ENCODE measurements at places on chromosomes 11 and 22.
A peak's percentile ranks its signal among the peaks of the same experiment; 100 is the strongest.

DNA sequence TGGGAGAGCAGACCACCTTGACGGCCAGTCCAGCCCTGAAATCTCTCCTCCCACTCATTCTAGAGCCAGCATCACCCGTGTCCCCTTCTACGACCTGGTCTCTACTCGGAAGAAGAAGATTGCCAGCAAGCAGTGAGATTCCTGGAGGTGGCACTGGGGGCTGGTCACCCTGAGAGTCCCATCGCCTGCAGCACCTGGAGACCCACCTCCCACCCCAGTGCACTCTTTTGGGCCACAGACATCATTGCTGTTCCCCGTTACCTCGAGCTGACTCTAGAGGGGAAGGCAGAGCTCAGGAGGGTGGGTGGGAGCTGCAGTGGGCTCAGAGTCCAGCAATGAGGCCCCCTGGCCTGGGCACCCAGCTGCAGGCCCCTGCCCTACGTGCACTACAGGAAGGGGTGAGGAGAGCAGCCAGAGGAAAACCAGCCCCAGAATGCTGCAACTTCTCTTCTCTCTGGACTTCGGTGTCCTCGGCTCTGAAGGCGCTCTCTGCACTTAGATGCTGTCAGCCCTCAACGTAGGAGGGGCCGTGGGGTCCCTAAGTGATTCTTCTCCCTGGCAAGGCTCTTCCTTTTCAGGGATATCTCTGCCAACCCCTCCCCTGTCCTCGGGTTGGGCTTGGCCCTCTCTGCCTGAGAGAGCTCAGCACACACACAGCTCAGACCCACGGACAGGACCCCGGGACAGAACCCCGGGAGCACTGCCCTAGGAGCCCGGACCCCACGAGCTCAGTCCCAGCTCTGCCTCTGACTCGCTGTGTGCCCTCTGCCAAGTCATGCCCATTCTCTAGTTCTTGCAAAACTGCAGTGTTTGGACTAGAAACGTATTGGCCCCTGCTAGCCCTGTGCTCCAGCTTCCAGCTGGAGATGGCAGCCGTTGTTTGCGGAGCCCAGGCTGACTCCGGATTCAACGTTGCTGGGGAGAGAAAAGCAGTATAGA, 31.3 kb downstream of the CYTH4 start:
- no peak for DNase-seq

DNA sequence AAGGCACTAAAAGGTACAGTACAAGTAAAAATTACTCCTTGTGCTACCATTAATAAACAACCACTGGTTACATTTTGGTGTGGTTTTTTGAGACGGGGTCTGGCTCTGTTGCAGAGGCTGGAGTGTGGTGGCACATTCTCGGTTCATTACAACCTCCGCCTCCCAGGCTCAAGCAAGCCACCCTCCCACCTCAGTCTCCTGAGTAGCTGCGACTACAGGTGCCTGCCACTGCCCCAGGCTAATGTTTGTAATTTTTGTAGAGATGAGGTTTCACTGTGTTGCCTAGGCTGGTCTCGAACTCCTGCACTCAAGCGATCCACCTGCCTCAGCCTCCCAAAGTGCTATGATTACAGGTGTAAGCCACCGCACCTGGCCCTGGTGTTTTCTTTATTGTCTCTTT, 20.8 kb downstream of the TAF1D start:
- no peak for DNase-seq

DNA sequence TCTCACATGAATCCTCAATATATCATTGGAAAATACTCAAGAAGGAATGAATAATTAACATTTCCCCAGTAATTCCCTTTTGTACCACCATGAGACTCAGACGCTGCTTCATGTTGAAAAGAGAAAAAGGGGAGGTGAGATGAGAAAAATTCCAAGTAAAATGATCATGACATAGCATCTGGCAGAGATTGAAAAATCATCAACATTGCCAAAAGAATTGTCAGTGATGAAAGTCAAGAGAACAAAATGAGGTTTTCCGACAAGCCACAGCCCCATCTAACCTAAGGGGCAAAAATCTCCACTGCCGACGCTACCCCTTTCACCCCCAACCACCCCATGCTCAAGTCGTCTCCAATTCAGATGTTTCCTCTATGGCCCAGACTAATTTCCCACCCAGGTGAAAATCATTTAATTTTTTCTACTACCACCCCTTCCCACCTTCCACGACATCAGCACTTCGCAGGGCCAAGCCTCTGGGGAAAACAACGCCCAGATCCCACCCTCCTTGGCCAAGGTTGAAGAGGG, 1.2 kb downstream of the RAB6A start:
- DNase-seq, result no peak

DNA sequence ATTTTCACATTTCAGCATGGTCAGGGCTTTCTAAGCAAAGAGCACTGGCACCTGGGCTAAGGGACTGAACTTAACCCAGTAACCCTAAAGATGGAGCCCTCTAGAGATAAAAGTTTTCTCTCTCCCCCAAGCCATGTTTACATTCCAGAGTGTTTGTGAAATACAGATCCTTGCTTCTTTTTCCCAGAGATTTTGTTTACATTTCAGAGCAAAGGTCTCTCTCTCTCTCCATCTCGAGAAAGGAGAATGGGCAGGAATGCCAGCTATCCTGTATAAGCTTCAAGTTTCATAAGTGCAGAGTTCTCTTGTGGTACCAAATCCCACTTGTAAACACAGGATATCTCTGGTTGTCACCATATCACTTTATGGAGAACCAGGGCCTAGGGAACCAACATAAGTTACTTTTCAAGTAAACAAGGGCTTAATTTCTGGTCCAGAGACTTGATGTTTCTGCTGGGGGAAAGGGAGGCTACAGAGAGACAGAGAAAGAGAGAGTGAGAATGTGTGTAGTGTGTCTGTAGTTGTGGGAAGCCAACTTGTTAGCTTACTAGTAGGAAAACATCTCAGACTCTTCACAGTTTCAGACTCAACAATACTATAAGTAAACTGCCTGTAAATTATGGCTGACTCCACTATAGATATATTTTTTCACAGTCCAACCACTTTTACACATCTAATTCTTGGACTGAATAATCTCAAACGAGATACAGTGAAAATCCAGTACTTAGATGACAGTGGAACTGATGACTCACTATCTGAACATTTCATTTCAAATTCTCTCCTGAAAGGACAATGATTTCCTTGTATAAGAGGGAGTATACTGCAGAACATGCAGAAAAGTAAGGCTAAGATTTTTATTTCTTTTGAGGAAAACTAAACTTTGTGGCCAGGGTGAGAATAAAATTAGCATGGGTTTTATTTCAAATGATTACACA, 76.2 kb downstream of the ARHGAP32 start:
- peak; percentile 23 for DNase-seq

GRCh38 chr11:93972790-93973189, 48.4 kb upstream of the HEPHL1 start:
- no peak for DNase-seq

DNA sequence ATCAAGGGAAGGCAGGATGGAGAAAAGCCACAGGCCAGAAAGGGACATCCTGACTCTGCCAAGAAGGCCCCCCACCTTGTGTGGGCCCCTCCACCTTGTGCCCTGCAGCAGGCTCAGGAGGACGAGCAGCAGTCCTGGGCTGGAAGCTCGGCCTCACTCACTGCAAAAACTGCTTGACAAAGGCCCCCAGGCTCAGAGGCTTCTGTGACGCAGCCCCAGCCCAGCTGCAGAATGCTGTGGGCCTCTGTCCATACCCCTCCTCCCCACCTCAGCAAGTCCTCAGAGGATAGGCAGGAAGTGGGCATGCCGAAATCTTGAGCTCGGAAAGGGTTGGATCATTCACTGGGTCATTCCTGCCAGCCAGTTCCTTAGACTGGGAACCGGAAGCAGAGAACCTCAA, 61.9 kb downstream of the NRXN2 start:
- DNase-seq, result no peak

DNA sequence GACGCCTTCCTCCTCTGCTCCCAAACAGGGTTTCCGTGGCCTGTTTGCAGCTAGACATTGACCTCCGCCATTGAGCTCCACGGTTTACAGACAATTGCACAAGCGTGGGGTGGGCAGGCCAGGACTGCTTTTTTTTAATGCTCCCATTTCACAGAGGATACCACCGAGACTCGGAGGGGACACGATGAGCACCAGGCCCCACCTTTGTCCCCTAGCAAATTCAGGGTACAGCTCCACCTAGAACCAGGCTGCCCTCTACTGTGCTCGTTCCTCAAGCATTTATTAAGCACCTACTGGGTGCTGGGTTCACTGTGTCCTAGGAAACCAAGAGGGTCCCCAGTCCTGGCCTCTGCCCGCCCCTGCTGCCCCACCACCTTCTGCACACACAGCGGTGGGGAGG, 12.2 kb downstream of the RASD2 start:
- DNase-seq, result no peak

- DNase-seq, result peak; percentile 94
Measured at GRCh38 chr11:104705490-104706190, 192.6 kb downstream of the CASP12 start.

GRCh38 chr11:35064114-35064800, 74.7 kb upstream of the CD44 start:
- no peak for DNase-seq

- peak; percentile 83 for DNase-seq
Measured at GRCh38 chr11:102318469-102318868, 1.2 kb downstream of the BIRC3 start.

DNA sequence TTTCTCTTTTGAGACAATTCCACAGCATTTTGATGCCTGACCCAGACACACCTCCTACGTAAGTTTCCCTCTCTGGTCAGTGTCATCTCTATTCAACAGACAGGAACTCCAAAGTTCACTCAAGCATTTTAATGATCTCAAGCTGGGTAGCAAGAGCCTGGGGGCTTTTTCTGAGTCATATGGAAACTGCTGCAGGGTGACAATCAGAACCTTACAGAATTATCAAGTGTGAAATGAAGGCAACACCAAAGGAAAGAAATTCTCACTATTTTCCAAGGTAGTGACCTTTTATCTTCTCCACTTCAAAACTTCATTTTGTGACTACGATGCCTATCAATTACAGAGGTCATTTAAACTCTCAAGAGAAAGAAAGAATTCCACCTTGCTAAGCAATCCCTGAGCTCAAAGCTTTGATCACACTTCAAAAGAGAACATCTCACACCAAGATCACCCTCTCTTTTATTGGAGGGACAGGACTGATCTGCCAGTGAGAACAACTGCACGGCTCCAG, 229.0 kb upstream of the ZC3H12C start:
- peak; percentile 14 for DNase-seq

DNA sequence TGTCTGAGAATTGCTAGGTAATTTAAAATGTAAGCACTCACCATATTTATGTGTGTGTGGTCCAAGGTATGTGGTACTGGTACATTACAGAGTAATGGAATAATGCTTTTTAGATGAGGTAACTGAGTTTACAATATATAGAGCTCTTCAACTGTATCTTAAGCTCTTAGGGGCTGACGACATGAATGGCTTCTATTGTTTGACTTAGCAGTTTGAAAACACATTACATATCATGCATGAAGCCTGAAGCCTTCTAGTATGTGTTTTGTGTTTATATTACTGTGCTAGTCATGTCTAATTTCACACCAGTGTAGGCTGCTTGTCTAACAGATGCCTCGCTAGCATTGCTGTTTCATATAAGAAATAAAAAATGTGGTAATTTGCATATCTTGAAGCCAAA, 37.2 kb downstream of the GAS2 start:
- DNase-seq, result no peak

- DNase-seq, result peak; percentile 53
Measured at GRCh38 chr22:31343235-31344191, 2.6 kb downstream of the PATZ1 start.

- DNase-seq, result no peak
Measured at GRCh38 chr11:91625495-91625894, 599.1 kb upstream of the FAT3 start.

DNA sequence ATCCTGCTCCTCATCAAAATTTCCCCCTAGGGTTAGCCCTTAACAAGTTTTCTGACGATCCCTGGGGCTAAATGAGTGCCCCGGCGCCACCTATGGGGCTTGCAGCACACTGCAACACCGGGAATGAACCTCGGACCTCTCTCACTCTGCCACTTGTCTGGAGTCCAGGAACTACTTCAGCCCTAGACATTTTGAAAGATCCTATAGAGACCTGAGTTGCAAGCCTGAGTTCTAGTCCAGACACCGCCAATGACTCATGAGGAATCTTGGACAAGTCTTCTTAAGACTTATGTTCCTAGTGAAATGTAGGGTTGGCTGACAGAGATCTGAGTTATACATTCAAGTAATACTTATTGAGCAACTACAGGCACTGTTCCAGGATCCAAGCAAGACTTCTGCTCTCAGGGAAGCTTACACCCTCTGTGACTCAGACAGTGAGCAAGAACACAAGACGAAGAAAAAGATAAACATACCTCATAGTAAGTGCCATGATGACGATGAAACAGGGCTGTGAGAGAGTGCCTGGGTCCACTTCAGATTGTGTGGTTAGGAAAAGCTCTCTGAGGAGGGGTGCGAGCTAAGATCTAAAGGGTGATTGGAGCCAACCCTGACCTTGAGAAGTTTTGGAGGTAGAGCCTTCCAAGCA, 10.2 kb upstream of the STK33 start:
- peak; percentile 60 for DNase-seq

DNA sequence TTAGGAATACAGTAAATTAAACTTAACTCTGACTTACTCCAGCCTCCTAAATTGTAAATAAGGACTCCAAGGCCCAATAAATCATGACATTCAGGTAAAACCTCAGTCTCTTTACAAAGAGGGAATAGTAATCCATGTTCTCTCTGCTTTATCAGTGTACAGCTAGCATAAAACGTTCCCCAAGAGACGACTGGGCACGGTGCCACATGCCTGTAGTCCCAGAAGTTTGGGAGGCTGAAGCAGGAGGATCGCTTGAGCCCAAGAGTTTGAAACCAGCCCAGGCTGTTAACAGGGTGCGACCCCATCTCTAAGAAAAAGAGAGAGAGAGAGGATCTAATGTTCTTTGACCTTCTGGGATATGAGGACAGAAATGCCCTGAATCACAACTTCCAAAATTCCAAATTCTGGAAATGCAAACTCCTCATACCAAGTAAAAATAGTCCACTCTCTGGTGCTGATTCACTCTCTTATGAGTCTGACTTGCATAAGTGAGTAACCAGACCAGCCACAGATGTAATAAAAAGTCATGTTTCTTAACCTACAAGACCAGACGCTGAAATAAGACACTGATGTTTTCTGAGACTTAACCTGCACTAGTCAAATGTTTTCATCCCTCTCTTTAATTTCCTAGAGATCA, 25.5 kb downstream of the NNMT start:
- DNase-seq, result no peak

DNA sequence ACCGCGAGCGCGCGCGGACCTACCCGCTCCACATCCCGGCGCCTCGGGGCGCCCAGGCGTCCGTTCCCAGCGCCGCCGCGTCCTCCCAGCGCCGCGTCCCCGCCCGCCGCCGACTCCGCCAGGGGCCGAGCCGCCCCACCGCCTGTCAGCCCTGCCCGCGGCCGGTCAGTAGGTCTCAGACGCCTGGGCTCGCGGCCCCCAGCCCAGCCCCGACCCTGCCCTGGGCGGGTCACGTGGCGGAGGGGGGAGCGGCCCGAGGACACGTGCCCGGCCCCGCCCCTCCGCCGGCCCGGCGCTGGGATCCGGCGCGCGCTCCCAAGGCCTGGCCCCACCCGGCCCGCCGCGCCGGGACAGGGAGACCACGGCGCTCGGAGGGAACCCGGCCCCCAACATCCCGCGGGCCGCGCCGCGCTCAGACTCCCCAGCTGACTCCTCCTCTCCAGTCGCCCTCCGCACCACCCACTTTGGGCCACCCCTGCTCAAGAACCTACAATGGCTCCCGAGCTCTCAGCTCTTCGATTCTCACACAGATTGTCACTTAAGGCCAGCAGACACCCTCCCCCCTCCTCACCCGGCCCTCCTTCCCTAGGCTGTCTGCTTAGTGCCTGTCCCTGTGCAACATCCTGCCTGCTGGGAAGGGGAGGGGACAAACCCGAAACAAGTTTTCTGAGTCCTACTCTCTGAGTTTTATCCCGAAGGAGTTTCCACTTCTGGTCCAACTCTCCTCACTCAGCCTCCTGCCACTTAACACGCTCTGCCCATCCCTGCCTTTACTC, at the start of gene RAB3IL1:
RAB3IL1 (minus strand) TSS at position 233 of the 776 bp plus-strand sequence; CDS start at position 34, 199 bp downstream.
- no peak for DNase-seq

All from activated CD4-positive, alpha-beta T cell treated with anti-CD3 and anti-CD28 coated beads, Interleukin-2, Interleukin-6, amounts not matched to agents 100 ng/mL and 50 ng/mL, durations not matched to agents 16 hours and 8 hours (primary cell).